ENCODE measurements at places on chromosomes 7 and 10.

GRCh38 chr10:107496594-107496993 lies 332.1 kb upstream of the SORCS1 start:
- DNase-seq, result no peak

DNA sequence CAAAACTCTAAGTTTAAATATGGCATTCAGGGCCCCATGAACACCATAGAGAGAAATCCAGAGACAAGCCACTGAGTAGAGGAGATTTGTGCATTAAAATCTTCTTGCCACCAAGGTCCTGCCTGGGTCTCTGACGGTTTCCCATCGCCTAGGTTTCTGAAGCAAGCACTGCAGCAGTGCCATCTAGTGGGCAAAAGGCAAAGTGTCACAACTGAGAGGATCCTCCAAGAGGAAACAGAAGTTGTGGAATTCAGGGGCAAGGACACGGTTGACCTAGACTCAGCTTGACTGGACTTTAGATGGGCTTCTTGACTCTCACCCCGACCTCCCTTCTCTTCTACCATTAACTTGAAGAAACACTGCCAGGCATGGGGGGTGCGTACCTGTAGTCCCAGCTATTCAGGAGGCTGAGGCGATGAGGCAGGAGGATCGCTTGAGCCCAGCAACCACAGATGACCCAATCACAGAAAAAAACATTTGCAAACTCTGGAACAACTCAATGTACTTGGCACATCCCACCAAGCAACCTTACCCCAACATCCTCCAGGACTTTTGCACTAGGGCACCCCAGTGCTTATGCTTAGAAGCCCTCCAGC lies 604.1 kb downstream of the GALNT17 start:
- peak; percentile 50 for DNase-seq

- peak; percentile 33 for DNase-seq
Measured at GRCh38 chr10:101536800-101537199, 51.3 kb downstream of the POLL start.

DNA sequence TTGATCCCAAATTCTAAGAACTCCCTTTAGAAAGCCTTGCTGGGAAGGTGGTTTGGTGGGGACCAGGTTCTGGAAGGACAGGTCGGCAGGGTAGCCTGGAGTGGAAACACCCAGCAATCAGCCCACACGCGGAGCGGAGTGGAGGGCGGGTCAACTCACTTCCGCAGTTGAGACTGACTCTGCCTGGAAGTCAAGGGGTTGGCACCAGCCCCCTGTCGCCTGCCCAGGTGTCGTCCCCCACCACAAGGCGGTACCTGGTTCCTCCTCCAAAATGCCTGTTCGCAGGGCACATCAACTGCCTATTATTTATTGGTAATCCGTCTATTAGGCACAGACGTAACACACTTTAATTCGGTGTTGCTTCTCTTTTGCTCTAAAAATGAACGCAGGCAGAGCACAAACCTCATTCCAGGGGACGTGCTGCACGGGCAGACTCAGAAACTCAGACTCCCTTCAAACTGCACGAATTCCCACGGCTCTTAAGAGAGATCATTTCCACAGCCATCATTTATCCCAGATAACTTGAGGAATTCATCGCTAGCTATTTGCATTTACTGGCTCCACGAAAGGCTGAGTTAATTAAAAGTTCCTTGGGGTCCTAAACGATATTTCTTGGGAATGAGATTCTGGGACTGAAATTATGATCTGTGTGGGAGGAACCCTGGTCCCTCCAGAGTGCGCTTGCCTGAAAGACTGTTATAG lies 248.2 kb upstream of the PPP2R2D start:
- no peak for DNase-seq

Measured in activated CD4-positive, alpha-beta T cell treated with anti-CD3 and anti-CD28 coated beads, Interleukin-2, amount 50 U/mL, for 16 hours (primary cell).